NCI-H1436 treated with DMSO at 0.1 percent for 48 hours (cell line): ENCODE measurements at places on chromosomes 5 and 9.

- no peak for DNase-seq
Measured at GRCh38 chr5:134001938-134002731, 2.6 kb downstream of the VDAC1 start.

DNA sequence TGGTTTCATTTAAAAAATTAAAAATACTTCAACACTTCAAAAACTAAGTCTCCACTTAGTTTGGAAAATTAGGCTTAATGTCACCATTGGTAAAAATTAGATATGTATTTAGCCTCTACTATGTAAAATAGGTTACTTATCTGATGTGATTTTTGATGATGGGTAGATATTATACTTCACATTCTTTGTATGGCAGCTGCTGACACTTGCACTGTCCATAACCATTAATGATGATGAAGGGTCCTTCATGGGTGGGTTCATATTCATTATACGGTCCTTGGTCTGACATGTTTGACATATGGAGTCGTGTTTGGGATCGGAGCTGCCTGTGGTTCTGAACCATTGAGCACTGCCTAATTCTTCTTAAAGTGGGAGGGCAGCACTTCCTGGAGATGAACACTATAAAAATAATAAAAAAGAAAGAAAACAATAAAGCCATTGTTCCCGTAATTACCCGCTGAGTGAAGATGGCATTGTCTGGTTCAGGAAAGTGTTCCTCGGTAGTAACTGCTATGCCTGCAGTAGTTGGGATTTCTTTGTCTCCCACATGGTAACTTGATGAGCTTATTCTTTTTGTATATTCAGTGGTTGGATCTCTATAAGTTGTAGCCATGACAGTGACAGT lies 2.2 kb downstream of the LRRTM2 start:
- no peak for DNase-seq

DNA sequence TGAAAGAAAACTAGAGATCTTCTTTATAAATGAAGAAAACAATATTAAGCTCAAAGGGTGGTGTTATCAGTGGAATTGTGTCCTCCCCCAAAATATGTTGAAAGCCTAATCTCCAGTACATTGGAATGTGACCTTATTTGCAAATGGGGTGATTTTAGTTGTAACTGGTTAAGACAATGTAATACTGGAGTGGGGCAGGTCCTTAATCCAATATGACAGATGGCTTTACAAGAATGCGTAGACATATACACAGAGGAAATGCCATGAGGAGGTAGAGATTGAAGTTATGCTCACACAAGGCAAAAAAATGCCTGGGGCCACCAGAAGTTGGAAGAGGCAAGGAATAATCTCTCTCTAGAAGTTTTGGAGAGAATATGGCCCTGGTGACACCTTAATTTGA lies 13.7 kb upstream of the TRIM32 start:
- DNase-seq = no peak

DNA sequence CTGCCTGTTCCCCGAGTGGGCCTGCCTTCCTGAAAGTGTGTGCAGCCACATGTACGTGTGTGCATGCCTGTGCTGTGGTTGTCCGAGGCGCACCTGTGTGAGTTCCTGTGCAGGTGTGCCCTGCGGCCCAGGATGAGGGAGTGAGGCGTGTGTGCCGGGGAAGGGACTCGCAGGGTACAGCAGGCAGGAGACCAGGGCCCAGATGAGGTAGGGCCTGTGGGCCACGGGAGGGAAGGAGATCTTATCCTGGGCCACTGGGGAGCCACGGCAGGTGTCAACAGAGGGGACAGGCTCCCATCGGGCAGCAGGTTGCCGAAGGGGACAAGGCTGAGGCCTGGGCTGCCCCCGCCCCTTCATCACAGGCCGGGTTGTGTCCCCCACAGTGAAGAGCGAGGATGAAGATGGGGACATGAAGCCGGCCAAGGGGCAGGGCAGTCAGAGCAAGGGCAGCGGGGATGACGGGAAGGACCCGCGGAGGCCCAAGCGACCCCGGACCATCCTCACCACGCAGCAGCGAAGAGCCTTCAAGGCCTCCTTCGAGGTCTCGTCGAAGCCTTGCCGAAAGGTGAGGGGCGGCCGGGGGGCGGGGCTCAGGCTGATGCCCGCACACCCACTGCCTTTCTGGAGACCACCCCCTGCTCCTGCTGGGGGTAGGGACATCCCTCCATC lies 79.2 kb downstream of the LMX1B start:
- no peak for DNase-seq

DNA sequence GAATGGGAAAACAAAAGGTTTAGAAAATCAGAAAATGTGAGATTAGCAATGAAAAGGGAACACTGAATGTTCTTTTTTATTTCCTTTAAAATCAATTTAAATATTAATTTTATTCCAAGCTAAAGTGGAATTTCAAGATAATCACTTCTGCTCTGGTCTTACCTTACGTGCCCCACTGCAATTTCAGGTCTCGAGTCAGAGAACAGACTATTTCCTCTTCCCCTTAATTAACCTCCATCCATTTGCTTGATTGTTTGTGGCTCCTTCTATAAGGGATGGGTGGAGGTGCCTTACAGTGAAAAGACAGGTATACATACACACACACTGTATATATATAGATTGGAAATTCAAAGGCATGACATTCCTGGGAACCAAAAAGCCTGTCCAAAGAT lies 137.1 kb downstream of the SUSD1 start:
- no peak for DNase-seq

GRCh38 chr5:89901983-89902382 lies 507.6 kb downstream of the CETN3 start:
- no peak for DNase-seq
